ENCODE measurements at places on chromosomes 3 and 15. TPM values are rescaled to one million over a fixed set of nuclear protein-coding genes. Genes with fewer than 3 reads are reported as not detected.

GRCh38 chr15:98980899-98981228, 26.7 kb downstream of the PGPEP1L start:
- H3K4me3 ChIP-seq: no peak overlapping the region
- 0 out of 2 replicates have a peak, but pooled peaks cover 7% of the 10 kb centered on the region for H3K4me1 ChIP-seq
- no peaks in the 10 kb centered on the region for H3K36me3 ChIP-seq
- no peaks in the 10 kb centered on the region for H3K27me3 ChIP-seq

The SERPINI2 gene
- total RNA-seq: not detected

DNA sequence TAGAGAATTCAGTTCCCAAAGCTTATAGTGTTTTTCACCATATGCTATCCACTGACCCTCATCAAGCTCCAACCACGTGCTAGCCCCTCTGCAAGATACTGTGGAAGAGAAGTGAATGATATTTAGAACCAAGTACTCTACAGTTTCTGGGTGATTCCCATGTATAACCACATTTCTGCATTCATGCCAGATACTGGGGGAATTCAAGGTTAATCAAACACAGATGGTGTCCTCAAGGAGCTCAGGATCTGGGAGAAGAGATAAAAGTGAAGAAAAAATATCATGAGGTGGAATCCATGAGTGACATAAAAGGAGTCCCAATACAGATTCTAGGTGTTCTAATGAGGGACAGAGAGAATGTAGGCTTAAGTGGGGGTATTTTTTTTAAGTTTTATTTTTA, 195.8 kb downstream of the FHIT start:
- no peak for DNase-seq
- no peaks in the 10 kb centered on the region for H3K4me1 ChIP-seq
- no peaks in the 10 kb centered on the region for H3K36me3 ChIP-seq

The ARHGEF26 gene
- total RNA-seq: 2.0 TPM

GRCh38 chr3:195209847-195210265, 61.1 kb downstream of the XXYLT1 start:
- DNase-seq: no peak
- H3K4me3 ChIP-seq: no peak overlapping the region
- H3K27me3 ChIP-seq: no peaks in the 10 kb centered on the region
- H3K36me3 ChIP-seq: no peaks in the 10 kb centered on the region
- no peak overlapping the region for H3K27ac ChIP-seq
- peaks cover 20% of the 10 kb centered on the region for H3K4me1 ChIP-seq

- H3K4me1 ChIP-seq: no peaks in the 10 kb centered on the region
- DNase-seq: no peak
- no peak overlapping the region for H3K4me3 ChIP-seq
These were observed 384.9 kb upstream of the PROK2 start for GRCh38 chr3:72169561-72170472.

DNA sequence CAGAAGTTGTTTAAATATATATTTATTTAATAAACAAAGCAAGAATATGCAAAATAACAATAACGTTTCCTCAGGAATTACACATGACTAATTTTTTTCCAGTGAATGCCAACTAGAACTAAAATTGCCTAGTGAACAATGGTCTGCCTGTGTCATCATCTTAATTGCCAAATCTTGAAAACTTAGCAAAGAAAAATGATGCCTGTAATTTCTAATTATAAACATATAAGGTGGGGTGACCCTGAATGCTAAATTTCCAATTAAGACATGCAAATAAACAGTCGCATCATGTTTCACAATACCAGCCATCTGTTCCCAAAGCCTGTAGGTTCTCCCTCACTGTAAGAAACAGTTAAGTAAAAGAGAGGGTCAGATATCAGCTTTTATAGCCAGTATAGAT, 67.6 kb upstream of the PLCL2 start:
- no peak overlapping the region for H3K27ac ChIP-seq
- H3K4me1 ChIP-seq: no peaks in the 10 kb centered on the region
- no peaks in the 10 kb centered on the region for H3K36me3 ChIP-seq
- no peaks in the 10 kb centered on the region for H3K27me3 ChIP-seq
- DNase-seq: no peak
- H3K4me3 ChIP-seq: no peak overlapping the region

The CGNL1 gene
- 3.5 TPM for total RNA-seq

- H3K27ac ChIP-seq: no peak overlapping the region
- no peaks in the 10 kb centered on the region for H3K27me3 ChIP-seq
- H3K4me3 ChIP-seq: no peak overlapping the region
These were observed 133.3 kb downstream of the ALCAM start for GRCh38 chr3:105499961-105500360.

The ZNF385D gene
- 13.0 TPM for total RNA-seq

The CILP gene
- 0.08 TPM for total RNA-seq
